ENCODE measurements at places on chromosomes 4 and X.

GRCh38 chr4:42519803-42520417, 122.6 kb downstream of the SHISA3 start:
- no peak for DNase-seq

- peak; percentile 87 for DNase-seq
These were observed 26.3 kb upstream of the UBA6 start for GRCh38 chr4:67727124-67727850.

GRCh38 chrX:154349359-154349935, 25.0 kb downstream of the FLNA start:
- DNase-seq = no peak

DNA sequence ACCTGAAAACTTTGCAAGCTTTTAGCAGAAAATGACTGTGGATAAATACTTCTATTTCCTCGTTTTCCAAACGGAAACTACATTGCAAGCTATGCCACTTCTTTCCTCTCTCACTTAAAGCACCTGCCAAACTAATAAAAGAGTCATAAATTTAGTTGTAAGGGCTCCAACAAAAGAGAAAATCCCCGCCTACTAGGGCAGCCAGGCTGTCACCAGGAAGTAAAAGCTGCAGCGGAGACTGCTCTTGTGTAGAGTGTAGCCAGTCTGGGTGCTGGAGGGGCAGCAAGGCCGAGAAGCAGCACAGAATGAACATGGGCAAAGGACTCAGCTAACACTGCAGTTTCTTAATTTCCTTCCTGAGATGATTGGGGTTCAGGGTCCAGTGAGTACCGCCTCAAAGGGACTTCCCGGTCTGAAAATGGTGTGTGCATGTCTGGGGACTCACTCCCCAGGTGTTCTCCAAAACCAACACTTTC, 89.3 kb upstream of the MAML3 start:
- no peak for DNase-seq

GRCh38 chrX:66872771-66873170, 233.9 kb upstream of the EDA2R start:
- no peak for DNase-seq

- no peak for DNase-seq
These were observed 4.5 kb downstream of the BMX start for GRCh38 chrX:15505101-15505500.
